ENCODE measurements at places on chromosomes 3 and 15.

DNA sequence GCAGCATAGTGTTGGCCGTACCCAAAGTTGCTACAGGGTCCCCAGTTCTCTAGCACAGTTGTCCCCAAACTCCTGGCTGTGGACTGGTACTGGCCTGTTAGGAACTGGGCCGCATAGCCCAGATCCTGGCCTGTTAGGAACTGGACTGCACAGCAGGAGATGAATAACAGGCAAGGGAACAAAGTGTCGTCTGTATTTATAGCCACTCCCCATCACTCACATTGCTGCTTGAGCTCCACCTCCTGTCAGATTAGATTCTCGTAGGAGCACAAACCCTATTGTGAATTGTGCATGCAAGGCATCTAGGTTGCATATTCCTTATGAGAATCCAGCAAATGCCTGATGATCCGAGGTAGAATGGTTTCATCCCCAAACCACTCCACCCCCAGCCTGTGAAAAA is 604.0 kb upstream of the LMCD1 start:
- no peak for DNase-seq

GRCh38 chr3:156109989-156110388 is 10.4 kb upstream of the KCNAB1 start:
- DNase-seq = no peak

DNA sequence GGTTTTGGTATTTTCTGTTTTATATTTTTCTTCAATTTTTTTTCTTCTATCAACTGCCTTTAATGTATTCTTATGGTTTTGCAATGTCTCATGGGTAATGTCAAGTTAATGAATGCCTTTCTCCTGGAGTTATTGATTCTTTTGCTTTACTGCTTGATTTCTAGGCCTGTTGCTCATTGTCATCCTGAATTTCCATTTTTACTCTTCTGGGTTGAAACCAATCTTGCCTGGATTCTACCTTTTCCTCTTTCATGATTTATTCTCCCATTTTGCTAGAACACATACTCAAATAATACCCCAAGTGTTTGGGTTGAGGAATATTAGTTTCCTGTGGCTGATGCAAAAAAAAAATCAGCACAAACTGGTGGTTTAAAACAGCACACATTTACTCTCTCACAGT is 315.2 kb upstream of the PDZRN3 start:
- no peak for DNase-seq

DNA sequence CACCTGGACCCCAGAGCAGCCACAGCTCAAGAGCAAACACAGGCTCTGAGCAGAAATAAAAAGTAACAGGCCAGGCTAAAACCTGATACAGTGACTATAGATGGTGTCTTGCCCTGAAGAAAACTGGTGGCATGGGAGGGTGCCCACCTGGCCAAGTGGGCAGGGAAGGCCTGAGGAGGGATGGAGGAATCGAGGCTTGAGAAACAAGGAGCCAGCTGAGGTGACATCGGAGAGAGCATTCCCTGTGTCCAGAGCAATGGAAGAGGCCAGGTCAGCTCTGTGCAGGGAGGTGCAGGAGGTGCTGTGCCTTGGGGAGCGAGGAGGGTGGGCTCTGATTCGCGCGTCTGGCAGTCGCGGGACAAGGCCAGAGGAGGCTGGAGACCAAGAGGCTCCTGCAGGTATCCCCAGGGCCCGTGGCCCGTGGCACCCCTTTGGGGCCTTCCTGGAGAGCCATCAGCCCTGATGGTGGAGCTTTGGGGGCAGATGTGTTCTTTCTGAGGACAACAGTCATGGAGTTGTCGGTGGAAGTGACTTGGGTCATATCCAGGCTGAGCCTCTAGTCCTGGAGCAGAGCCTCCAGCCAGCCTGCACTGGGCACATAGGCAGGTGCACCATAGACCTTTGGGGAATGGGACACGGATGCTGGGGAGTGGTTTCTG is 56.1 kb downstream of the PLXNA1 start:
- no peak for DNase-seq

DNA sequence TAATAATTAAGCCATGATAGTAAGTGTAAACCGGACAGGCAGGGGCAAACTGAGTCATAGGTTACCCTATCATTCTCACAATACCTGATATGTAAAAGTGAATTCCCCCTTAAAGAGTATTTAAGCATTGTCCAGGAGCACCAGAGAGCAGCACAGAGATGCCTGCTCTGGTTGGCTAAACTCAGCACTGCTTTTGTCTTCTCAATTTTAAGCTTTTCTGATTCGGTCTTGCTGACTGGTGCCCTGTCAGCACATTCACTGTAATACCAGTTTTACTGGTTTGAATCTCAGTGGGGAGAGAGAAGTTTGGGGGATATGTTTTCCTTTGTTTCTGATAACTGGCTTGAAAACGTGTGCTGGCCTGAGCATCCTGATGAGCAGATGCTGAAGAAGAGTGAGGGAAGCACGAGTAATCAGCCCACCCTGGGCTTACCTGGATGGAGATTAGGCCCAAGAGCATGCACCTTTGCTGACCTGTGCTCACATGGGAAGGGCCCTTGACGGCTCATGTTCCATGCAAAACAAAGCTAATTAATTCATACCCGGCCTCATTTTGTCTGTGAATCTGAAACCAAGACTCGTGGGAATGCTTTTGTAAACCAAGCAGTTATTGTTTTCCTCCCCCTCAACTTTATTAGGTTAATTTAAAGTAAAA is 208.5 kb upstream of the MRPL3 start:
- DNase-seq = no peak

- DNase-seq = no peak
Observed at GRCh38 chr3:481111-481510, 284.5 kb downstream of the CHL1 start.

GRCh38 chr3:179961703-179962078 is 75.0 kb downstream of the PEX5L start:
- no peak for DNase-seq

- DNase-seq = no peak
Observed at GRCh38 chr3:144865948-144866347, 894.3 kb downstream of the DIPK2A start.

DNA sequence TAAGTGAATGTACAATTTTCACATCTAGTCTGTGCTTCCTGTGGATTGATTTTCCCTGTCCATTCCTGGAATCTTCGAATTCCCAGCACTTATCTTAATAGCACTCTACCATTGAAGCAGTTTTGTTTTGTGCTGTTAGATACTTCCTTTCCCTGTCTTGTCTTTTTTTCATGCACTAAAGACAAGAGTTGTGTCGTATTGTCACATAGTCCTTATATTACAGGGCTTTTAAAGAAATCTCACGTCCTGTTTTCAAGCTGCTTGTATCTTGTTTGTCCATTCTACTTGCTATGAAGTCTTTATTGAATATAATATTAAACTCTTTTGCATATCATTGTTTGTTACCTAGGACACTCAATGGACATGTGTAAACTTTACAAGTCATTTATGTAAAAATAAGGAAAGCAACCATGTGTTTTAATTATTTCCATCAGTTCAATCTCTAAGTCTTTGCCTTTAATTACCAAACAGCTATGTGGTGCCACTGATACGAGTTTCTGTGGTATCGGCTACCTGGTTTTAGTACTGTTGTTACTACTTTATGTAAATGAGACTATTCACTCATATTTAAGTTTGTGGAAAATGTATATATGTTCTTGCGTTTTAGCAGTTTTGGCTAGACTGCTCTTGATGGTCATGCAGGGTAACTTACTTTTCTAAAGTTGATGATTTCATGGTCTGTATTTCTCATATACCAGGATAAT is 10.3 kb downstream of the PIK3CA start:
- DNase-seq = no peak

- no peak for DNase-seq
Observed at GRCh38 chr3:108024146-108024850, 66.5 kb downstream of the CD47 start.

DNA sequence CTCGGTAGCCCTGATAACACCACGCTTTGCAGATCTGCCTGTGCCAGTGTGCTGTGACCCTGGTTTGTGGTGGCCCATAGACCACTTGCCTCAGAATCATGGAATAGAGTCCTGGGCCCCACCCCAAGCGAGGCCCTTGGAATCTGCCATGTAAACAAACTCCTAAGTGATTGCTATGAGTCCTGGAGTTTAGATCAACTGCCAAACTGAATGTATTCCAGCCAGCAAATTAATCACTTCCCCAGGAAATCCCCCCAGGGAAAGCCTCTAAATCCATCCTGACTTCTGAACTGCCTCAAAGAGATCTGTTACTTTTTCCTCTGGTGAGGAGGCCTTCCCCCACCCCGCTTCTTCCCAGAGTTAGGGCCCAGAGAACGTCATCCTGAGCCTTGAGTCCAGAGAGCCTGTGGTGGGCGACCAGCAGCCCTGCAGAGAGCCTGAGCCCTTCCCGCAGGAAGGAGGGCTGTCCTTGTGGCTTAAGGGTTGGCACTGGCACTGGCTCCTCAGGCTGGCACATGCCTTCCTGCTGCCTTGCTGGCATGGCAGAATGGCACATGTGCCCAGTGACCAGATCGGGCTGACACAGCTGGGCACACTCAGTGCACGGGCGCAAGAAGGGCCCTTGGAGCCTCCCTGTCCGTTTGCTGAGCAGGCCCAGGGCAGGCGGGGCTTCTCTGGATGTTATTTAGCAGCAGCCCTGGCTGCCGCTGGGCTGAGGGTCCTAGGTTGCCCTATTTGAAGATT is 50.6 kb upstream of the PLXNA1 start:
- DNase-seq = no peak

DNA sequence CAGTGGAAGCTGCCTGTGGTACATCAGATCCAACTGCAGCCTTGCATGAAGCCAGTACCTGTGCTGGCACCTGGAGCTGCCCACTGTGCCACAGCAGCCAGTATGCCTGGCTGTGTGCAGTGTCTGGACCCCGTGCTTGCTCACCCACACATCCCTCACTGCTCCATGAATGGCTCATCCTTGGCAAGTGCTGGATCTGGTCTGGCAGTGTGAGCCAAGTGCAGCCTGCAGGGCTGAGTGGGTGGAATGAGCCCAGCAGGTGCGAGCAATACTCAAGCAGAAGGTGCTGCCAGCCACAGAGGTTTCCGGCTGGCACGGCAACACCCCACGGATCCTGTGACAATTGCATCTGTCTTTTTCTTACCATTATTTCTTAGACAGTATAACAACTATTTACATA is 488.2 kb upstream of the ROBO2 start:
- DNase-seq = no peak

GRCh38 chr3:7195934-7196333 is 335.0 kb downstream of the GRM7 start:
- DNase-seq = no peak

DNA sequence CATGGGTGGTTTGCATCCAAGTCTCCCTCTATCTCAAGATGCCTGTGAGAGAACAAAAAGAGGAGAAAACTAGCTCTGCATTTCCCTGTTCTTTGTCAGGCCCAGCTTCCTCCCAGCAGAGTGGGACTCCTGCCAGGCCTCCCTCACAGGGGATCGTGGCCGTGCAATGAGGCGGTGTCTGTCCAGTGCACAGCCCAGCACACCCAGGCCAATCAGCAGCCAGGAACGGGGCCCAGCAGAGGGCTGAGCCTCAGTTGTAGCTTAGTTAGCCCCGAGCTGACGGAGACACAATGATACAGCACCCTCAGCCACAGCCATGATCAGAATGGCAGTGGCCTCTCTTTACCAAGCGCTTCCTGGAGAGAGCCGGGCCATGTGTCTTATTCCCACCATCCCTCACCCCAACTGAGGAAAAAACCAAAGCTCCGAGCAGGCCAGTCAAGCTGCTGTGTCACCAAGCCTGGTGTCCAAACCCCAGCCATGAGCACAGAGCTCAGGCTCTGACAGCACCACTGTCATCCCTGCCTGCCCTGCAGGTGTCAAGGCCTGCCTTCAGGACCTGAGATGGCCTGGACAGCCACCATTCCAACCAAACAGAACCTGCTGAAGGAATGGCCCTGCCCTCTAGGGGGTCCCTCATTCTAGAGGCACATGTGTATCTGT is 71.1 kb downstream of the DNAJB8 start:
- DNase-seq = no peak

GRCh38 chr3:142180761-142181362 is 31.5 kb upstream of the TFDP2 start:
- DNase-seq = peak; percentile 33

- DNase-seq = no peak
Observed at GRCh38 chr15:41809121-41809520, 18.8 kb upstream of the JMJD7 start.

DNA sequence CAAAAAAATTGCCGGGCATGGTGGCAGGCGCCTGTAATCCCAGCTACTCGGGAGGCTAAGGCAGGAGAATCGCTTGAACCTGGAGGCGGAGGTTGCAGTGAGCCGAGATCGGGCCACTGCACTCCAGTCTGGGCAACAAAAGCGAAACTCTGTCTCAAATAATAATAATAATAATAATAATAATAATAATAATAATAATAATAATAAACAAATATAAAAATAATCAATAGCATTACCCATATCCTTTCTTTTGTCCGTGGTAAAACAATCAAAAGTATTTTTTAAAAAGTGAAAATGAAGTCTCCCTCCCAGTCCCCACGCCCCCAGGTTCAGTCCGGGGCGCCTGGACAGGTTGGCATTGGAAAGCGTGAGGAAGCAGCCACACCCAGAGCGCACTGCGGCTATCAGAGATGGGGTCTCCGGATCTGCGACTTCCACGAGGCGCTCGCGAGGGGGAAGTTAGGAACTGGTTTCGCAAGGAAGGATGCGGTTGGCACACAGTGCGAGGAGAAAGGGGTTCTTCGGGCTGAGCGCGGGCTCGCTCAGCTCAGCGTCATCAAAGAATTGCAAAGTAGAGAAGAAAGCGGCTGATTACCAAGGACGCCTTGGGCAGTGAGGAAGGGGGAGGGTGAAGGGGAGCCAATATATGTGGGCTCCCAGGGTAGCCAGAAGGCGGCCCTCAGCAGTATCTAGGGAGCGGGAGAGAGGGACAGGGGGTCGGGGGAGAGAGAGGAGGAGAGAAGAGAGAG is 69.5 kb upstream of the EPHB3 start:
- DNase-seq = peak; percentile 82

- no peak for DNase-seq
Observed at GRCh38 chr15:96070636-96071035, 259.9 kb upstream of the NR2F2 start.

GRCh38 chr15:44659056-44659455 is 4.4 kb downstream of the SPG11 start:
- peak; percentile 9 for DNase-seq

DNA sequence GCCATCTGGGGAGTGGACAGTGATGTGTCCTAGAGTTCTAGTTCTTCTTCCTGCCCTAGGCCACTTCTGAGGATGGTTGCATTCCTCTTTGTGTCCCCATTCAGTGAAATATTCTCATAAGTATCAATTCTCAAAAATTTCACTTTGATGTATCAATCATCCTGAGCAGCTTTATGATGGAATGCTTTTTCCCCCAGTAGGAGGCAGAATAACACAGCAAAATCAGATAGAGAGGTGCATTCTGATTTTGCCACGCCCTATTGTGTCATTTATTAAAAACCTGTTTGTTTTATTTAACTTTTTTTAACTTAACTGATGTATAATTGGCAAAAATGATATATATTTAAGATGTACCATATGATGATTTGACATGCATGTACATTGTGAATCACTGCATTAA is 656.0 kb upstream of the GRM7 start:
- no peak for DNase-seq
